GM20000 (cell line): ENCODE measurements at places on chromosomes 12 and 14.

DNA sequence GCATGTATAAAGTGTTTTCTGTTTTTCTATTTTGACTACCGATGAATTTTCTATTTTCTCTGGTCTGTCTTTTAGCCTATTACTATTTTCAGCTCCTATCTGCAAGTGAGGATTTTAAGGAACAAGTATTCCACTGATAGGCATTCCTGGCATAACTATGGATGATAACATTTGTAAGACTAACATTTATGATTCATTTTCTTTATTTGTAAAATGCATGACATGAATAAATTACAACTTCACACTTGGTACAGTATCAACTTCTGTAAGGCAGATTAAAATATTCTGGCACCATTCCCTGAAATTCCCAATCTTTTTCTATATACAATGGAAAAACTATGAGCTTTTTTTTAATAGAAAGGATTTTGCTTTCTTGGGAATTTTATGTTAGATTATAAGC lies 121.0 kb upstream of the GARIN2 start:
- no peak for DNase-seq

- DNase-seq, result no peak
Observed at GRCh38 chr12:58967561-58967960, 47.3 kb upstream of the LRIG3 start.

GRCh38 chr12:19489168-19489567 lies 49.9 kb downstream of the AEBP2 start:
- DNase-seq, result no peak

GRCh38 chr14:38302966-38303365 lies 47.1 kb upstream of the CLEC14A start:
- DNase-seq, result no peak

- DNase-seq, result no peak
Observed at GRCh38 chr12:50246197-50246865, 37.0 kb downstream of the LIMA1 start.

- DNase-seq, result no peak
Observed at GRCh38 chr12:57518920-57519795, 1.2 kb downstream of the DDIT3 start.

DNA sequence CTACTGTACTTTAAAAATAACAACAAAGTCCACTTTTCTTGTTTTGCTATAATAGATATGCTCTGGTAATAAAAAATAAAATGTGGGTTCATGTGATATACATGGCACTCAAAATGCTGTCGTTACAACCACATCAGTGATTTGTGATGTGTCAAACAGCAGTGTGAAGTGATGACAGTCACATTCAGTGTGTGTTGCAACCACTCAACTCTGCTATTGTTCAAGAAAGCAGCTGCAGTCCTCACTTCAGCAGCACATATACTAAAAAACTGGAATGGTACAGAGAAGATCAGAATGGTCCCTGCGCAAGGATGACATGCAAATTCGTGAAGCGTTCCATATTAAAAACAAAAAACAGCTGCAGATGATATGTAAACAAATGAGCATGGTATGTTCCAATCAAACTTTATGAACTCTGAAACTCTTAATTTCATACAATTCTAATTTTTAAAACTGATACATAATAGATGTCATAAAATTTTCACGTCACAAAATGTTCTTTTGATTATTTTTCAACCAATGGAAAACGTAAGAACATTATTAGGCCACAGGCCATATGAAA lies 6.7 kb downstream of the TRMT5 start:
- DNase-seq, result no peak

GRCh38 chr12:28202374-28203130 lies 12.3 kb downstream of the CCDC91 start:
- DNase-seq, result no peak

DNA sequence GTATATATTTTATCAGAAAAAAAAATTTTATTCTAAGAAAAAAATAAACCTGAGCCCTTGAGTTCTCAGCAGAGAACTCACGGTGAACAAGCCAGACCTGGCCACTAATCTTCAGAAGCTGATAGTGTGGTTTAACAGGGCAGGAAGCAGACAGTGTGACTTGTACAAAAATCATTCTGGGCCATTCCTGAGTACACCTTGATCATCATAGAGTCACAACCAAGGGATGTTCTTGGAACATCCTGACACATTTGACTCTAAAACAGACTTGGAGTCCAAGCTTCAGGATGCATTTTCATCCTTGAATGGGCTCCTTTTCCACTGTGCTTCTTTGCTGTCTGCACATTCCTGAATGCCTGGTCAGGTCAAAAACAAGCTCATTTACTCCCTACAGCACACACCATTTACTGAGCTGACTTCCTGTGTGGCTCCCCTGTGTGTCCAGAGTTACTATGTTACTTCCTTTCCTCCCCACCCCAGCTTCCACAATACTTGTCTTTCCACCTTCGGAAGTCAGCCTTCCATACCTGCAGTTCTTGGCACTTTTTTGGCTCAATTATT lies 112.0 kb downstream of the ANO6 start:
- no peak for DNase-seq

- DNase-seq, result no peak
Observed at GRCh38 chr14:99254328-99255009, 17.5 kb downstream of the BCL11B start.

DNA sequence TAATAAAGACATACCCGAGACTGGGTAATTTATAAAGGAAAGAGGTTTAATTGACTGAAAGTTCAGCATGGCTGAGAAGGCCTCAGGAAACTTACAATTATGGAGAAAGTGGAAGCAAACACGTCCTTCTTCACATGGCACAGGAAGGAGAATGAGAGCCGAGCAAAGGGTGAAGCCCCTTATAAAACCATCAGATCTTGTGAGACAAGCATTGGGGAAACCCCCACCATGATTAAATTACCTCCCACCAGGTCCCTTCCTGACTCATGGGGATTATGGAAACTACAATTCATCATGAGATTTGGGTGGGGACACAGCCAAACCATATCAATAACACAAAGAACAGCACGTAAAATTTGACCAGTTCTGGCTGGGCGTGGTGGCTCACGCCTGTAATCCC lies 85.6 kb upstream of the ATF7IP start:
- no peak for DNase-seq

- DNase-seq, result peak; percentile 93
Observed at GRCh38 chr12:57430112-57430930, 522 bp downstream of the R3HDM2 start.

DNA sequence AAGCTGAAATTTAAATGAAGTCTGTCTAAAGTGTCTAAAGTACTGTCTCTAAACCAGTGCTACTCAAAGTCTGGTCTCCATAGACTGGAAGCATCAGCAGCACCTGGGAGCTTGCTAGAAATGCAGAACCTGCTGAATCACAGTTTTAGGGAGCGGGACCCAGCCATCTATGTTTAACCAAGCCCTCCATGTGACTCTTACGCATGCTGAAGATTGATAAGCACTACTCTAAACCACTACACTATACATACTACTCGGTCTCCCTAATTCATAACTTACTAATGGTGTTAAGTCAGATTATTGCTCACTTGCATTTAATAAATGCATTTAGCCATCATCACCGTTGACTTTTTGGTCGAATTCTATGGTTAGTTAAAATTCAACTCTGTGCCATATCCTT lies 88.8 kb downstream of the SLC25A21 start:
- DNase-seq, result no peak

- DNase-seq, result no peak
Observed at GRCh38 chr14:63939006-63939270, 86.1 kb downstream of the SYNE2 start.

DNA sequence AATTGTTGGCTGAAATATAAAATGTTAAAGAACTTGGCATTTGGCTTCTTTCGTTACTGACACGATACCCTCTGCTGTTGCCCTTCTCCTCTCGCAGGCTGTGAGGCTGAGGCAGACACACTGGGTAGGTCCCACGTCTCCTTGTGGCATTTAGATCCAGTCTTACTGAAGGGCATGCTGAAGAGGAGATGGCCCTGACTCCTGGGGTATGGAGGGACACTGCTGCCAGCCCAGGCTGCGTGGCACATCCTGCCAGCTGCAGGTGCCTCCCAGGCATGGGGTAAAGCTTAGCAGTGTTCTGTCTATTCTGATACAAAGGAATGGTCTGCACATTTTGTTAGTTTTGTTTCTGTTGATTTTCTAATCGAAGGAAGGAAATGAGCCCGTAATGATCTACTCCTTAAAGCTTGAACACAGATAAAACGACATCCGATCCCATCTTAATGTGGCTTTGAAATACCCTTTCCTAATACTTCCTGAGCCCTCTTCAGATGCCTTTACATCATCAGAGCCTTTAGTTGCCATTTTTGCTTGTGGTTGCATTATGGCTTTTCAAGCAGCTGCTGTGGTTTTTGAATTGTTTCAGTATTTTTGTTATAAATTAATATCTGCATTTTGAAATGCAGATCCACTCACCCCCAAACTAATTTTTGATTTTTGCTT lies 61.1 kb downstream of the WDR20 start:
- DNase-seq, result no peak

DNA sequence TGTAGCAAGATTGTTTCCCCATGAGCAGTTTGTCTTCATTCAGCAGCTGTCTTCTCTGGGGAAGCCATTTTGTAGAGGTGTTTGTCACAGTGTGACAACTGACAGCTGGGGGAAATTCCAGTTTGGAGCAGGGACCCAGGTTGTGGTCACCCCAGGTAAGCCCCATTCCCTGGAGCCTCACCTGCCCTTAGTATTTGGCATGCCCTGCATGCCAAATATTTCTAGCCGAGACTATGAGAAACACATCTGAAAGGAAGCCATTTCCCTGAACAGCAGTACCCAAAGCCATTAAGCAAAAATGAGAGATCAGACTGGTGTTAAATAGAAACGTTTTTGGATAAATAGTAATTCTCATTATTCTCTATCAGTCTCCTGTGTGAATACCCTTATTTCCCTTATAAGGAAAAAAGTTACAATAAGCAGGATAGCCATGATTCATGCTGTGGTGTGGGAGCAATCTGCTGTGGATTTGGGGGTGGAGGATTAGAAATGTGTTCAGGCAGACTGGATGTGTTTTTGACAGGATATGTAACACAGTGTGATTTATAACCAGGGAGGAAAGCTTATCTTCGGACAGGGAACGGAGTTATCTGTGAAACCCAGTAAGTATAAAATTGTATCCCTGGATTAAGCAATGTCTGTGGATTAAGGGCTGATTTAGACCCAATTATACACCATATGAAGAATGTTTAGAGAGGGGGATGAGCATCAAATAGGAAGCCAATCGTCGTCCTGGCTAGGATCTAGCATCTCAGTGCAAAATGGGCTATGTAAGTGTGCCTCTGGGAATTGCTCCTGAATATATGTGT lies 68.9 kb downstream of the DAD1 start:
- no peak for DNase-seq

DNA sequence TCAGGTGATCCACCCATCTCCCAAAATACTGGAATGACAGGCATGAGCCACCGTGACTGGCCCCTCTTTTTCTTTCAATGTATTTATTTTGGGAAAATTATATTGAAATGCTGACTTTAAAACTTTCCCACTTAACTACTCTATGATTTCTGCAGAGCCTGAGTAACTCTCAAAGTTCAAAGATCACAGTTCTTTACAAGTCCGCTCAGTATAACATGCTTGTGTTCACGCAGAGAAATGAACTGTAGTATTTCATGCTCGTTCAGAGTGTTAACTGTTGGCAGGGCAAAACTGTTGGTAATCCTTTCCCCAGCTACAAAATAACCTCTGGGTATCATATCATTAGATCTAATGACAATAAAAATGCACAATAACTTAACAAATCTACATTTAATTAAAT lies 50.7 kb upstream of the ADAMTS20 start:
- no peak for DNase-seq

DNA sequence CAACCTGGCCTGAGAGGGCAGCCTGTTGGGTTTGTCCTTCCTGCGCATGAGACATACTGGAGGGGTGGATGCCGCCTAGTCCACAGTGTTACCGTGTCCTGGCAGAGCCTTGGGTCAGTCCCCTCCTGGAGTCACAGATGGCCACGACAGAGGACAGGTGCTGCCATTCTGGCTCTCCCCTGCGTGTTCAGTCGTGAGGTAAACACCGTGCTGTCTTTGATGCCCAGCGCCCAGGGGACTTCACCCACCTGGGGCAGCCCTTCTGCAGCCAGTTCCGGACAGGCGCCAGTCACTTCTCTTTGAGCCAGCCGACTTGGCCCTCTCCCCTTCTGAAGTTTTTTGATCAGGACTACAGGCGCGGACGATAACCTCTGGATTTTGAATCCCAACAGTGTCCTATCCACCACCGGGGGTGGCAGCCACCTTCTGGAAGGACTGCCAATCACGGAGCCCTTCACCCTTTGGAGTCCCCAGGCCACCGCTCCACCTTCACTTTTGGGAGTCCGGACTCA lies 933.0 kb downstream of the DIO2 start:
- DNase-seq, result no peak

GRCh38 chr12:53151039-53151438 lies 29.5 kb upstream of the ZNF740 start:
- no peak for DNase-seq

- no peak for DNase-seq
Observed at GRCh38 chr12:69039911-69040310, 106.9 kb upstream of the CPM start.

- no peak for DNase-seq
Observed at GRCh38 chr12:116806845-116807440, 68.8 kb downstream of the RNFT2 start.

DNA sequence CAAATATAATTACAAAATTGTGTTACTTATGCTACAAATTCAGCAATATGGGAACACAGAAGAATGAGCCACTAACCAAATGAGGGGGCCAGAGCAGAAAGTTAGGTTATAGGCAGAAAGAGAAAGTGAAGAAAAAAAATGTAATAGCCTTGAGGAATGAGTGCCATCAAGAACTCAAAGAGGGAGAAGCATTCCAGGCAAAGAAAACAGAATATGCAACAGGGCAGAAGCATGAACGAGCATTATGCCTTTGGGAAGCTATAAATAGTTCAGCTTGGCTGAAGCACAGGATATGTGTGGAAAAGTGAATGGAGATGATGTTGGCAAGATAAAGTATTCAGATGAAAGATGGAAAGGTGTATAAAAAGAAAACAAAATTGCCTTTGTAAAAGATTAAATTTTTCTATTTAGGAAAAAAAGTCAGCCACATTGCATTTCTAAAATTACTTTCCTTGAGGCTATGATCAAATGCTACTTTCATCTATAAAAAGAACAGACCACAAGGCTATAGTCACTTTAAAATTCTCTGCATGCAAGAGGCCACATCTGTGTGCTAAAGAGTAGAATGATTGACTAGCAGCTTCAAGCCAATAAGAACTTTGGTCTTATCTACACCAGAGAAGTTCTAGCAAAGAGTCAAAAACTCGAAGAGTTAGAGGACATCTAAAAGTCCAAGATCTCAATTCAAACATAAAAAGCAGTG lies 193.6 kb upstream of the GARIN6 start:
- peak; percentile 14 for DNase-seq

GRCh38 chr14:33560718-33561431 lies 390.0 kb downstream of the EGLN3 start:
- no peak for DNase-seq
